ENCODE measurements at places on chromosomes 2 and 18. TPM values are rescaled to one million over a fixed set of nuclear protein-coding genes. Genes with fewer than 3 reads are reported as not detected.

DNA sequence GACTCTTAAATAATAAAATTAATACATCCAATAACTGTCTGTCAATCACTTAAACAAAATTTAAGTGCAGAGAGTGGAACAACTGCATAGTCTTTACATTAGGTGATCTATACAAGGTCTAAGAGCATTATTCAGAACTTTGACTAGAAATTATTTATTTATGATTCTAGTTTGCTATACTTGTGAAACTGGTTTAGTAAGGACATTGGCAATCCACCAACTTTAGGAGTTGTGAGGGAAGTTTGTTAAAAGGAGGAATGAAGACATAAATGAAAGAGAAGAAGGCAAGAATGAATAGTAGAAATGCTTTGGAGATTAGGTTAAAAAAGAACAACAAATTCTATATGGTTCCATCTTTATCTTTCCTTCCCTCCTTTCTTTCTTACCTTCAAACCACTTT lies 217.5 kb downstream of the GPD2 start:
- H3K27me3 ChIP-seq = peaks cover 2% of the 10 kb centered on the region
- DNase-seq = no peak
- H3K27ac ChIP-seq = no peak overlapping the region
- no peak overlapping the region for H3K4me3 ChIP-seq

- no peaks in the 10 kb centered on the region for H3K36me3 ChIP-seq
- H3K4me3 ChIP-seq = no peak overlapping the region
- peaks cover 2% of the 10 kb centered on the region for H3K27me3 ChIP-seq
- DNase-seq = no peak
- no peak overlapping the region for H3K27ac ChIP-seq
- H3K4me1 ChIP-seq = peaks cover 5% of the 10 kb centered on the region
Observed at GRCh38 chr18:5393779-5394178, 98.3 kb upstream of the ZBTB14 start.

GRCh38 chr2:79757526-79757925 lies 244.7 kb downstream of the CTNNA2 start:
- H3K27me3 ChIP-seq = no peaks in the 10 kb centered on the region
- no peak overlapping the region for H3K27ac ChIP-seq
- no peaks in the 10 kb centered on the region for H3K4me1 ChIP-seq
- H3K4me3 ChIP-seq = no peak overlapping the region
- no peak for DNase-seq

Gene CAPN14
- total RNA-seq = 0.51 TPM

Gene ZSWIM2
- total RNA-seq = not detected

Gene TCF4
- 0.69 TPM for total RNA-seq

Gene FER1L5
- not detected for total RNA-seq
